ENCODE measurements at places on chromosomes 12 and 14.

- no peak for DNase-seq
These were observed 24.8 kb upstream of the AKAP5 start for GRCh38 chr14:64440494-64440893.

DNA sequence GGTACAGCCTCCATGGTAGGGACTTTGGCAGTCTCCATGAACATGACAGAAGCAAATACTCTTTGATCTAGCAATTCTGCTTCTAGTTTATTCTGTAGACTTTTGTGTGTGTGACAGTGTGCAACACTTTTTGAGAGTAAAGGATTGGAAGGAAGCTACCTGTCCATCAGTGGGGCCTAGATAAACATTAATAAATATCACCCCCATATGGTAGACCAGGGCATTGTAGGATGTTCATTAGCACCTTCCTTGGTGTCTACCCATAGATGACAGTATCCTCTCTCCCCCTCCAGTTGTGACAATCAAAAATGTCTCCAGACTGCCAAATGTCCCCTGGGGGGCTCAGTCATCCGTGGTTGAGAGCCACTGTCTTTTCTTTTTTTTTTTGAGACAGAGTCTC, 10.8 kb downstream of the SNRNP35 start:
- DNase-seq, result no peak

GRCh38 chr14:23550812-23551265, 726 bp downstream of the ZFHX2 start:
- DNase-seq, result no peak

DNA sequence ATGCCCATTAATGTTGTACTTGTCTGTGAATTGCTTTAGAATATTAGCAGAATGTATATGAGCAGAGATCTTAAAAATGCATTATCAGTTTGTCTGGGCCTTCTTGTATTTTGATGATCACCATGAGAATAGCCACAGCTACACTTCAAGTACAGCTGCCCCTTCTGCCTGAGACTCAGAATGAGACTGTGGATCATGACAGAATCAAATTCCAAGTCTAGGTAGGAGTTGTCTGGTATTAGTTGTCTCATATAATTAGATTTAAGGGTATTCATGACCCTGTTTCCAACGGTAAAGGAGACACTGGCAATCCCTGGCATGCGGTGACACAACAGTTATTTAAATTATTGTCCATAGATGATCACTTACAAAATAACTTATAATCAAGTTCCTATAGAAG, 18.3 kb upstream of the SMIM10L1 start:
- no peak for DNase-seq

DNA sequence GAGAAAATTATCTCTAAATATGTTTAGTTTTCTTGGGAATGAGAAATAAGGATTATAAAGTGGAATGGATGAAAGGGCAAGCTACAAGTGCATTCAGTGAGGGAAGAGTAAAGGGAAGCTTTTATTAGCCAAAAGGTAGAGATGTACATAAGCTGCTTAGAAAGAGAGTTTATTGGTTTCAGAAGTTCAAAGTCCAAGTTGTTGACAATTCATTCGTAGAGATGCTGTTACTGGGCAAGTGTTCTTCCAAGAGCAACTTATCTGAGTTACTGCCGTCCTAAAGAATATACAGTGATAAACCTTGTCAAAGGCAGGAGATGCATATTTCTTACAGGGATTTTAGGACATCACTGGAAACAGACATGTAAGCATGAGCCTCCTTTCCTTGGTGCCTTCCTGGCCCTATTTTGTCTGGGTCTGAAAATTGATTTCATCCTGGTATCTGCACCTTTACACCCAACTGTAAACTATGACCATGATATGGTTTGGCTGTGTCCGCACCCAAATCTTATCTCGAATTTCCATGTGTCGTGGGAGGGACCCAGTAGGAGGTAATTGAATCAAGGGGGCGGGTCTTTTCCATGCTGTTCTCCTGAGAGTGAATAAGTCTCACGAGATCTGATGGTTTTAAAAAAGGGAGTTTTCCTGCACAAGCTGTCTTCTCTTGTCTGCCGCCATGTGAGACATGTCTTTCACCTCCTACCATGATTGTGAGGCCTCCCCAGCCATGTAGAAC, 46.8 kb downstream of the TRMT5 start:
- no peak for DNase-seq

DNA sequence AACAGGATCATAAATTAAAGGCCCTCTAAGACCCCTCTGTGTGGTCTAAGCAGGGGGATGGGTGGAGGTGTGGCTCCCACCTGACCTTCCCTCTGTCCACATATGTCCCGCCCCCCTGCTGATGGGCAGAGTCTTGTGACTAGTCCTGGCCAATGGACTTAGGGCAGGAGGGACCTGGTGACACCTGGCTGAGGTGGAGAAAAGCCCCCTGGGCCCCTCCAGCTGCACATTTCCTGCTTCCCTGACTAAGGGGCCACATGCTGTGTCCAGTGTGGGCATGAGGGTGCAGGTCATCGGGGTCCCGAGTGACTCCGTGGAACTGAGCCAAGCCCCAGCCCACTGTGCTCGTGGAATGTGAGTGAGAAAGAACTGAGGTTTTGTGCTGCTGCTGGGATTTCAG, 254.7 kb downstream of the ADGRD1 start:
- DNase-seq, result peak; percentile 43
